Large intestine (tissue), 12 donors: ENCODE measurements at places on chromosomes 7 and 10.

- no peaks in the 10 kb centered on the region for H3K4me1 ChIP-seq
- DNase-seq, result no peak
- H3K27me3 ChIP-seq, result no peaks in the 10 kb centered on the region
- no peak overlapping the region for H3K27ac ChIP-seq
- H3K36me3 ChIP-seq, result no peaks in the 10 kb centered on the region
These were observed 377.0 kb downstream of the GATA3 start for GRCh38 chr10:8431511-8431910.

GRCh38 chr10:97196223-97197029 is 10.7 kb upstream of the SLIT1 start:
- peaks cover 37% of the 10 kb centered on the region for H3K27me3 ChIP-seq
- no peaks in the 10 kb centered on the region for H3K36me3 ChIP-seq
- peak overlapping the region; percentile 45 for H3K4me3 ChIP-seq
- peaks cover 3% of the 10 kb centered on the region for H3K4me1 ChIP-seq
- no peak overlapping the region for H3K27ac ChIP-seq
- peak; percentile 60 for DNase-seq

- DNase-seq, result no peak
- H3K27ac ChIP-seq, result peak overlapping the region; percentile 88
- peak overlapping the region; percentile 88 for H3K4me3 ChIP-seq
- H3K4me1 ChIP-seq, result peaks cover 37% of the 10 kb centered on the region
- no peaks in the 10 kb centered on the region for H3K27me3 ChIP-seq
These were observed 685 bp downstream of the CASP2 start for GRCh38 chr7:143288836-143289235.

GRCh38 chr10:95478935-95479334 is 82.2 kb downstream of the SORBS1 start:
- H3K36me3 ChIP-seq, result no peaks in the 10 kb centered on the region
- H3K4me1 ChIP-seq, result peaks cover 73% of the 10 kb centered on the region
- no peaks in the 10 kb centered on the region for H3K27me3 ChIP-seq
- no peak overlapping the region for H3K4me3 ChIP-seq

GRCh38 chr10:26832960-26833359 is 27.8 kb downstream of the ABI1 start:
- H3K36me3 ChIP-seq, result no peaks in the 10 kb centered on the region
- H3K4me1 ChIP-seq, result no peaks in the 10 kb centered on the region
- DNase-seq, result no peak
- no peak overlapping the region for H3K4me3 ChIP-seq
- H3K27ac ChIP-seq, result no peak overlapping the region

DNA sequence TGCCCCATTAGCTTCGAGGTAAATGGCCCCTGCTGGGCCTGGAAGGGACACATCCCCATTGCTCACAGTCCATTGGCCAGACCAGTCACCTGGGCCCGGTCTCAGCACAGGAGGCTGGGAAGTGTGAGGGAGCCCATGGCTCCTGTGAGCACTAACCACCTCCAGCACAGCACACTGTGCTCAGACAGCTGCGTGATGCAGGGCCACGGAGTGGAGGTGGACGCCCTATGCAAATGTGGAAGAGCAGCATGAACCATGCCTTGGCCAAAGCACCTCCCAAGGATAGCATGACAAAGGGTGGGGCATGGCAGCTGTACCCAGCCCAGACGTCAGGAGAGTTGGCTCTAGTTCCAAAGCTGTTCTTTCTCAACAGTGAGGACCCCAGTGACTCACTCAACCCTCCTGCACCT is 120.1 kb upstream of the ZMIZ1 start:
- no peaks in the 10 kb centered on the region for H3K36me3 ChIP-seq
- no peaks in the 10 kb centered on the region for H3K27me3 ChIP-seq
- DNase-seq, result no peak
- H3K27ac ChIP-seq, result no peak overlapping the region
- no peak overlapping the region for H3K4me3 ChIP-seq

GRCh38 chr7:130139193-130139960 is 65.8 kb downstream of the TMEM209 start:
- peaks cover 23% of the 10 kb centered on the region for H3K36me3 ChIP-seq
- DNase-seq, result no peak
- peaks cover 31% of the 10 kb centered on the region for H3K4me1 ChIP-seq
